NCI-H2081 treated with DMSO at 0.1 percent for 48 hours (cell line): ENCODE measurements at places on chromosomes 11 and 22.

DNA sequence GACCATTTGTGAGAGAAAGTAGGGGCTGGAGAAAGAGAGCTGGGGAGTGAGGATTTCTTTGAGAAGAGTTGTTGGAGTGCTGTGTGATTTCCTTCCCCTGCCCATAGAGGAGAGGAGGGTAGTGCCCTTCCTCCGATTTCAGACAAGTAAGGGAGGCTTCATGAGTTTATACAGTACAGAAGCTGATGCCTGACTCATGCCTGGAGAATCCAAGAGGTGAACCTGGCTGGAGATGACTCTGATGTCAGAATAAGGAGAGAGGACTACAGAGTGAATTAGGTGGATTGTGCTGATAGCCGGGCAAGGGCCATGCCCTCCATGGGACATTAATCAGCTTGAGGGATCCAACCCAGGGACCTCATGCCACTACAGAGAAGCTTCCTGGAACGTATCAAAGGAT lies 91.6 kb downstream of the FAR1 start:
- DNase-seq: no peak

- no peak for DNase-seq
These were observed 15.1 kb upstream of the RRAS2 start for GRCh38 chr11:14373941-14374646.

GRCh38 chr22:23519442-23520157 lies 60.5 kb downstream of the IGLL1 start:
- DNase-seq: no peak

DNA sequence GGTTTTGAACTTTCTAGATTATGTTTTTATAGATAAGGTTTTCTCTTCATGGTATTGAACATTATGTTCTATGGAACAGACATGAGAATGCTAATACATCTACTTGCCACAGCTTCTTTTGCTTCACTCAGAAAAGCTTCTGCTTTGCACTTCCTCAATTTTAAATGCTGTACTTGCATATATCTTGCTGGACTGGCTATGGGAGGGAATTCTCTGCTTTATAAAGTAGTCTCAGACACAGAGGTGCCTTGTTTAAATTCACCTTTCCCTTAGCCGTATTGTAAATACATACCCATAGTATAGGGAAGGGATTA lies 173.9 kb downstream of the DDX10 start:
- DNase-seq: no peak

DNA sequence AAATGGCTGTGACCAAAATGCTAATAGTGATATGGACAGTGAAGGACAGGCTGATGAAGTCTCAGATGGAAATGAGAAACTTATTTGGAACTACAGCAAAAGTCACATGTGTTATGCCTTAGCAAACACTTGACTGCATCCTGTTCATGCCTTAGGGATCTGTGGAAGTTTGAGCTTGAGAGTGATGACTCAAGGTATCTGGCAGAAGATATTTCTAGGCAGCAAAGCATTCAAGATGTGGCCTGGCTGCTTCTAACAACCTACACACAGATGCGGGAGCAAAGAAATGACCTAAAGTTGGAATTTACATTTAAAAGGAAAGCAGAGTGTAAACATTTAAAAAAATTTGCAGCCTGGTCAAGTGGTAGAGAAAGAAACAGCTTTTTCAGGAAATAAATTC lies 28.1 kb upstream of the CD81 start:
- no peak for DNase-seq

- DNase-seq: no peak
These were observed 6.7 kb upstream of the LRFN4 start for GRCh38 chr11:66850235-66850587.

DNA sequence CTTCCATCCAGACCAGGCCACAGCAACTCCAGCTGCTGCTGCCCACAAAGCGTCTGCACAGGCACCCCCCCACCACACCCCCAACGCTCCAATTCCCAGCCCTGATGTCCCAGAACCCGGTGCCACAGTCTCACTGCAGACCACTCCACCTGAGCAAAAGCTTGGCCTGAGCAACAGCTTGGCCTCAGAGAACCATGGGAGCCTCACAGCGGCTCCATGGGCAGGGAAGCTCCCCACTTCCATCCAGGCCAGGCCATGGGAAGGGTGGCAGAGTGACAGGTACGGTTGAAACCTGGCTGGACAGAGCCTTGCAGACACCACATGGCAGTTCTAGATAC lies 13.2 kb downstream of the PLXNB2 start:
- no peak for DNase-seq

DNA sequence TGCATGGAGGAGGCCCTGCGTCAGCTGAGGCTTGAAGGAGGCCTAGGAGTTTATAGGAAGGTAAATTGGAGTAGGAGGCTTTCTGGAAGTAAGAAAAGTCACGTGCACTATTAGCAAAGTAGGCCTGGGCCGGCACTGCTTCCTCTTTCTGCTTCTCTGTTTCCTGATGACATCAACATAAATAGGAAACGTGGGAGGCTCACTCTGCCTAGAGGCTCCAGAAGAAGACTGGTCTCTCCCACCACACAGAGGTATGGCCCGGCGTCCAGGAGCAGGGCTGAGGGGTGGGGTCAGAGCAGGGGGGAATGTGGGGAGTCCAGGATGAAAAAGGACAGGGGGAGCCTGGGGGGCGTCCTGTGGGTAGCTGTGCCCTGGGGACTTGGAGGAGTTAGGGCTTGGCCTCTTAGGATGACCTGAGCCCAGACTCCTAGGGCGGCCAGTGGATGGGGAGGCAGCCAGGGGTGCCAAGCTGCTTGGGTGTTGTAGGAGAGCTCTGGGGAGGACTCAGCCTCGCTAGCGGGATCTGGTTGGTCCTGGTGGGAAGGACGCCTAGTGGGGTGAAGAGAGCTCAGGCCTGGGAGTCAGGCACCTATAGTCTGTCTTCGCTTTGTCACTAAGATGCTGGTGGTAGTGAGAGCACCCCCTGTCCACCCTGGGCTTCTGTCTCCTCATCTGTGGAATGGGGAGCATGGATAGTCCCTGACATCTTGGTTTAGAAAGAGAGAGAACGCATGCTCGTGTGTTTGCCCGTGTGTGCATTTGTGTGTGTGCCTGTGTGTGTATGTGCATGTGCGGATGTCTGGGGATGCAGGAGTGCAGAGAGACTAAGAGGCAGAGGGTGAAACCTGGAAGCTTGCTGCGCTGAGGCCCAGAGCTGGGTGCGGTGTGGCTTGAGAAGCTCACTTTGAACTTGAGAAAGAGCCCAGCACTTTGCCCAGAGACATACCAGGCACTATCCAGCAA lies at the start of gene CSF2RB:
CSF2RB (plus strand) TSS at position 202 of the 963 bp plus-strand sequence. CDS start 8,580 bp downstream, outside the sequence.
- DNase-seq: no peak

DNA sequence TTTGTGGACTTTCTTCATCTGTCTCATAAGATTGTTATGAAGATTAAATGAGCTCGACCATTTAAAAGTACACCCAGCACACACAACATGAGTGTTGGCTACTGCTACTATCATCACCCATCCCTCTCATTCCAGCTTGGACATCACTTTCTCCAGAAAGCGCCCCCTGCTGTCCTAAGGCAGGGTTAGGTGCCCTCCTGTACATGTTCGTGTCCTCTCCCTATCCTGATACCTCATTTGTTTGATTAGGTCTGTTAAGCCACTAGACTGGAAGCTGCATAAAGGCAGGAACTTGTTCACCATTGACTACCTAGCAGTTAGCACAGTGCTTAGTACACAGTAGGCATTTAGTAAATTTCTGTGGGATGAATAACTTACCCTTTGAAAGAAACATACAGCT lies 85.5 kb downstream of the ENTHD1 start:
- no peak for DNase-seq

GRCh38 chr11:44112091-44112821 lies 16.8 kb downstream of the EXT2 start:
- DNase-seq: no peak

DNA sequence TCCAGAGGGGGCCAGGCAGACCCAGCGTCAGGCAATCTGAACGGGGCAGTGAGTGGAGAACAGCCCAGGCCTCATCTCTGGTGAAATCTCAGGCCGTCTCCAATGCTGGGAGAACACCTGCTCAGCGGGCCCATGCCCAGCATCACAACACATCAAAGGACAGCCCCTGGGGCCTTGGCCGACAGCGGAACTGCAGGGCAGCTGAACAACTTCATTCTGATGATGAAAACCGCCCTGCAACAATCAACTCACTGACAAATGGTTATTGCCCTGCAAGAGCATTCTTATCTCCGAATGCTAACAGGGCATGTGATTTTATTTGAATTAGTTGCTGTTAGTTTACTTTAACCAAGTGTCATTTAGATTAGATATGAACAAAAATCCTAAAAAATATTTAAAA lies 14.6 kb downstream of the CELSR1 start:
- DNase-seq: no peak

- DNase-seq: no peak
These were observed 52.3 kb downstream of the CSF2RB start for GRCh38 chr22:36965696-36966095.
